ENCODE measurements at places on chromosomes 3 and 15.

DNA sequence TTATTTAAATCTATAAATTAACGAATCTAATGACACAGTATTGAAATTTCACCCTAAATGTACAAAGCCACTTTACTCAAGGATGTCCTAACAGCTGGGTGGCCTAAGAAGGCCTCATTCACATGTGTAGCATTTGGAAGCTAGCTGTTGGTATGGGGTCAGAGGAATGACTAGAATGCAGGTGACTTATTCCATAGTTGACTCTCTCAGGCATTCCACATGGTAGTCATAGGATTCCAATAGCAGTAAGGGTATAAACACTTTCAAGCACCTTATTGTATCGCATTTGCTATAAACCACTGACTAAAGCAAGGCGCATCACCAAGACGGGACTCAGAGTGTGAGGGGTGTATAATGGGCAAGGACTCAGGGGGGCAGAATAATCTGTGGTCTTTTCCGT lies 294.8 kb upstream of the EPHA3 start:
- DNase-seq = no peak

GRCh38 chr3:98557324-98558010 lies 25.7 kb downstream of the GPR15 start:
- no peak for DNase-seq

DNA sequence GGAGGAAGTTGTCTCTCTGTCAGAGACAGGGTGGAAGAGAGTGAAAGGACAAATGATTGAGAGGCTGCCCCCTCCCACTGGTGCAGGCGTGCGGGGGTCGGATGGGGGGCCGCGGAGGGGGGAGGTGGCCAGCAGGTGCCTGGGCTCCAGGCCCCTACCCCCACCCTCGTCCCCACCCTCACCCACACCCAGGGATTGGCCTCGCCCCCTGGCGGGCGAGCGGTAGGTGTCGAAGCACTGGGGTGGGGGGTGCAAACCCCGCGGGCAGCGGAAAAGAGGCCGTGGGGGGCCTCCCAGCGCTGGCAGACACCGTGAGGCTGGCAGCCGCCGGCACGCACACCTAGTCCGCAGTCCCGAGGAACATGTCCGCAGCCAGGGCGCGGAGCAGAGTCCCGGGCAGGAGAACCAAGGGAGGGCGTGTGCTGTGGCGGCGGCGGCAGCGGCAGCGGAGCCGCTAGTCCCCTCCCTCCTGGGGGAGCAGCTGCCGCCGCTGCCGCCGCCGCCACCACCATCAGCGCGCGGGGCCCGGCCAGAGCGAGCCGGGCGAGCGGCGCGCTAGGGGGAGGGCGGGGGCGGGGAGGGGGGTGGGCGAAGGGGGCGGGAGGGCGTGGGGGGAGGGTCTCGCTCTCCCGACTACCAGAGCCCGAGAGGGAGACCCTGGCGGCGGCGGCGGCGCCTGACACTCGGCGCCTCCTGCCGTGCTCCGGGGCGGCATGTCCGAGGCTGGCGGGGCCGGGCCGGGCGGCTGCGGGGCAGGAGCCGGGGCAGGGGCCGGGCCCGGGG lies at the start of gene KAT2B:
Gene KAT2B, plus strand, starts transcription at position 682 of the 783 bp plus-strand sequence. Its CDS starts 32 bp downstream, at position 714.
- peak; percentile 87 for DNase-seq

DNA sequence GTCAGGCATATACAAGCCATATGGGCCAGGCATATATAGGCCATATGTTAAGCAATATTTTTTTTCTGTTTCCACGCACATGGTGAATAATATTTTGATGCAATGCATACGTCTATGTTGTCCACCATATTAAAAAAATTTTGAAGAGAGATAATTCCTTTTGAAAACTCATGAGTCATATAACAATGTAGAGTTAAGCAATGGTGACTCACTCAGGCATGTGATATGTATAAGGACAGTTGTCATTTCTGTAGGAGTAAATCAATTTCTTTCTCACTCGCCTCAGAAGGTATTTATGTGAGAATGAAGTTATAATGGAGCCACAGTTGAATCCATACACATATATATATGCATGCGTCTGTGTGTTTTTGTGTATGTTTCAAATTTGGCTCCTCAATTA lies 272.6 kb downstream of the EPHA3 start:
- no peak for DNase-seq

DNA sequence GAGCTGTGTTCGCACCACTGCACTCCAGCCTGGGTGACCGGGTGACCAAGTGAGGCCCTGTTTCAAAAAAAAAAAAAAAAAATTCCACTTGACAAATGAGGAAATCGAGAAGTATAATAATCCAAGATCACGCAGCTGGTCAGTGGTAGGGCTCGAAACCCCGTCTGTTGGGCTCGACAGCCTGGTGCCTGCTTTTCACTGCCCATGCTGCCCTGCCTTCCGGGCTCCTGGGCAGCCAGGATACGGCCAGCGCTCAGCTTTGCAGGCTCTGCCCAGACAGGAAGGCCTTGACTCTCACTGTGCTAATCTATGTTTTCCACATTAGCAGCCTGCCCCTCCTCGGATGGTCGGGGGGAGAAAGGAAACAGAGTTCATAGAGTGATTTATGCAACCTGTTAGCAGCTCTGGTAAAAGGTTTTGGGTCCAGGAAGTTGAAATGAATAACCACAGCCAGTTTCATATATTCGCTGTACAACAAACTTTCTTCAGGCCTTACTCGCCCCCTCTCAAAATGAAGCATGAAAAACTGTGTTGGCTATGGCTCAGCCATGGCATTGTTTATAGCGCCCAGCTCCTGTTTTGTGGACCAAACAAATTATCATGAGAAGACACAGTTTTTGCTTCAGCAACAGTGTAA lies 108.8 kb downstream of the XXYLT1 start:
- no peak for DNase-seq

GRCh38 chr3:46586738-46587246 lies 20.7 kb upstream of the LRRC2 start:
- no peak for DNase-seq

- DNase-seq = no peak
Measured at GRCh38 chr3:116553355-116553754, 108.1 kb upstream of the LSAMP start.

DNA sequence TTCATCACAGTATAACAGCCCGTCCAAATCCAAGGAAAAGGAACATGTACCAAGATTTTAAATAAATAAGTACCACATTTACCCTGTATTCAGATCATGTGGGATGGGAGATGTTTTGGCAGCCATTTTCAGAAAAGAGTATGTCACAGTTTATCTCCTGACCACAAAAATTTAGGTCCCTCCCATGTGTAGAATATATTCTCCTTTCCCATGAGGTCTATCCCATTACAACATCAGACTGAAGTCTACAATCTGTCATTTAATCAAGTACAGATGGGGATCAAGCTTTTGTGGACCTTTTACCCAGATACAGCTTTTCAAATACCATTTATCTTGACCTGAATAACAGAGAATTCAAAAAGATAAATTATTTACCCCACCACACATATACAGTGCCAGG lies 444.5 kb downstream of the PLOD2 start:
- DNase-seq = no peak

GRCh38 chr15:101091080-101092017 lies 160.5 kb downstream of the CHSY1 start:
- no peak for DNase-seq

DNA sequence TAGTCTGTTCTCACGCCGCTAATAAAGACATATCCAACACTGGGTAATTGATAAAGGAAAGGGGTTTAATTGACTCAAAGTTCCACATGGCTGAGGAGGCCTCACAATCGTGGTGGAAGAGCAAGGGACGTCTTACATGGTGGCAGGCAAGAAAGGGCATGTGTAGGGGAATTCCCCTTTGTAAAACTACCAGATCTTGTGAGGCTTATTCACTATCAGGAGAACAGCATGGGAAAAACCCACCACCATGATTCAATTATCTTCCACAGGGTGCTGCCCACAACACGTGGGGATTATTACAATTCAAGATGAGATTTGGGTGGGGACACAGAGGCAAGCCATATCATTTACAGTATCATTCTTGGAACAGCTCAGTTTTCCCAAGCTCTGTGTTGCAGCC lies 268.0 kb downstream of the SUCLG2 start:
- DNase-seq = no peak

DNA sequence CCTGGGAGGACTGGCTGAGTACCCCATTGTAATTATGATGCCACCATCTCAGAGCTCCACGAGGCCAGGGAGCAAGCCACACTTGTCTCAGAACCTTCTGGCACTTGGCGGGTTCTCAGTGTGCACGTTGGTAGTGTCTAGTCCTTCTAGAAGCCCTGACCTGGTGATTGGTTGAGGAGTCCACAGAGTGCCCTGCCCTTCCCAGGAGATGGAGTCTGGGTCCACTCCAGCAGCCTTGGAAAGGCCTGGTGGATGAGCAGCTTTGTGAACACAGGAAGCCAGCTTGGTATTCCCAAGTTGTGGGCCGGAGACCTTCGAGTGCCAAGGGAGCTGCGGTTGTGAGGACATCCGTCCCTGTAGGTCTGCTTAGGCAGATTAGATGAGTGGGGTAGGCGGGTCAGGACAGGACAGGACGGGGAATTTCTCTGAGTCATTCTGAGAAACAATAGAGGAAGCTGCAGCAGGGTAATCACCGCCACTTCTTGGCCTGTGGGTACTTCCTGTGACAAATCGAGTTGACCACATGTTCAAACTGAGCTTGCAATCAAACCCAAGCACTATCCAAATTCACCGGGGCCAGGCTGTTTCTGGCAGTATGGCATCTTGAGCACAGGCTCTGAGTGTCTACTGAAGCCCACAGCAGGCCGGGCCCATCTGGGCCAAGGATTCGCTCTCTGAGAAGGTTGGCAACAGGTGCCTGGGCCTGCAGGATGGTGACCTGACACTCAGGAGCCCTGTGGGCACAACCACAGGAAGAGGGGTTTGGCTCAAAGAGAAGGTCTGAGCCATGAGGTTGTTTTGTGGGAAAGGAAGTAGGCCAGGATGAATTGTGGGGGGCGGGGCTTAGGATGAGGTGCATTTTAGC lies 71.5 kb upstream of the PLXNA1 start:
- DNase-seq = no peak

DNA sequence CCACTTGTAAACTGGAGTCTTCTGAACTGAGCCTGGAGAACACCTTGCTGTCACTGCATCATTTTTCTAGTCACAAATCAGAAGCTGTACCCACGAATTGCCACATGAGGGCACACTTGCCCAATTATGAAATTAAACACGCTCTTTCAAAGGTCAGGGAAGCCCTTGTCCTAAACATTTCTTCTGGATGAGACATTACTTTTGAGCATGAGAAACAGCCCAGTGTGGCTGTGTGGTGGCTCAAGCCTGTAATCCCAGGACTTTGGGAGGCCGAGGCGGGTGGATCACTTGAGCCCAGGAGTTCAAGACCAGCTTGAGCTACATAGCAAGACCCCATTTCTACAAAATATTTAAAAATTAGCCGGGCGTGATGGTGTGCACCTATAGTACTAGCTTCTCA lies 27.5 kb upstream of the CFAP161 start:
- DNase-seq = no peak

GRCh38 chr3:128488991-128489673 lies 3.9 kb downstream of the GATA2 start:
- no peak for DNase-seq

DNA sequence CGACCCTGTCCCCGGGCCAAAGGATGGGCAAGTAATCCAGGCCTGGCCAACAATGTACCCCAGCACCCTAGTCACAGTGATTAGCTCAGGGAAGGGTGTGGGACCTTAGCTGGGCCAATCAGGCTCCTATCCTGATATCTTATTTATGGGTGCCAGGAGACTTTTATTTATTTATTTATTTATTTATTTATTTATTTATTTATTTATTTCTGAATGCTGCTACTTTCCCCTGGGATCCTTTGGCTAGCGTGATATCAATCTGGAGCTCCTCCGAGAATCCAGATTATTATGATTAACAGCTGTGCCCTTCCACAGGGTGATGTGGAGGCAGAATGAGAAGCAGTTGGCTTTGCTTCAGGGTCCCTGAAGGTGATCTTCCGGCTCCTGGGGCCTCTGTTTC lies 32.2 kb upstream of the BHLHE40 start:
- DNase-seq = no peak

DNA sequence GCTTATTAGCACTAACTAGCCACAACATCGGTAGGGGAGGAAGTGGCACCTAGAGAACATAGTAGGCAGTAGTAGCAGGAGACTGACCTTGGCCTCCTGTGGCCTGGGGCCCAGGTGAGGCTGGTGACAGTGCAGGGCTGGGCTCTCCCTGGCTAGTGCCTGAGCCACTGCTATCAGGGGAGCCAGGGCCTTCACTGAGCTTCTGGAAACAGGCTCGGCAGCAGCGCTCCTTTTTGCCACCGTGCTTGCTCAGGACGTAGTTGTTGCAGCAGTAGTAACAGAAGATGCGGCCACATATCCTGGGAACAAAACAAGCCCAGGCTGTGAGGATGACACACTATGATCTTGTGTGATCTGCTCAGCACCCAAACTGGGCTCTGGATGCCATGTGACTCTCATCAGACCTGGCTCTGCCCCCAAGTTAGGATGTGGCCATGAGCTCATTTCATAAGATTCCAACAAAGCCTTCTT lies 15.1 kb downstream of the CXCR6 start:
- no peak for DNase-seq

DNA sequence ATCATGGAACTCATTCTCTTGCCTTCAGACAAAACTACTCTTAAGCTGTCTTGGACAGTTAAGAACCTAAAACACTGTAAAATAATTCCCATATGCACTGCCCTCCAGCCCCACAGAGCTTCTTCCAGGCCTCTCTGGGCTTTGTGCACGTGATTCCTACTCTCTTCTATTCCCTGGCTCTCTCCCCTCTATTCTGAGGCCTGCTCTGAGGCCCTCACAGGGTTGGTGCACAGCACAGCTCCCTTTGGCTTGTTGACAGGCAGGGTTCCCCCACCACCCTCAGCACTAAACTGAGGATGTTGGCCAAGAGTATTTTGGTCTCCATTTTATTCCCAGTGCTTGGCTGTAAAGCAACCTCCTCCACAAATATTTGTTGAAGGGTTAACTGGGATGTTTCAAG lies 13.5 kb downstream of the MRPL46 start:
- DNase-seq = no peak

- no peak for DNase-seq
Measured at GRCh38 chr3:88983458-88983857, 124.0 kb upstream of the EPHA3 start.
